ENCODE measurements at places on chromosomes 6 and 20.

DNA sequence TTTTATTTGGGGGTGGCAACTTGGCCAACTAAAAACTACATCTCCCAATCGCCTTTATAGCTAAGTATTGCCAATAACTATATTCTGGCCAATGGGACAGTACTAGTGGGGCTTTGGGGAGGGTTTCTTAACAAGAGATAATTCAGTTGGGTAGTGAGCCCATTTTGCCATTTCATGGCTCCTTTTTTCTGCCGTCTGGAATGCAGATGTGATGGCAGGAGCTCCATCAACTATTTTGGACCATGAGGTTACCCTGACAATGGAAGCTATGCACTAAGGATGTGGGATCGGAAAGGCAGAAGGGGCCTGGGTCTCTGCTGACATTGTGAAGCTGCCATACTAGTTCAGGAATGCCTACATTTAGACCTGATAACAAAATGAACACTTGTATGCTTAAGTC, 67.0 kb upstream of the FOXC1 start:
- DNase-seq: no peak

DNA sequence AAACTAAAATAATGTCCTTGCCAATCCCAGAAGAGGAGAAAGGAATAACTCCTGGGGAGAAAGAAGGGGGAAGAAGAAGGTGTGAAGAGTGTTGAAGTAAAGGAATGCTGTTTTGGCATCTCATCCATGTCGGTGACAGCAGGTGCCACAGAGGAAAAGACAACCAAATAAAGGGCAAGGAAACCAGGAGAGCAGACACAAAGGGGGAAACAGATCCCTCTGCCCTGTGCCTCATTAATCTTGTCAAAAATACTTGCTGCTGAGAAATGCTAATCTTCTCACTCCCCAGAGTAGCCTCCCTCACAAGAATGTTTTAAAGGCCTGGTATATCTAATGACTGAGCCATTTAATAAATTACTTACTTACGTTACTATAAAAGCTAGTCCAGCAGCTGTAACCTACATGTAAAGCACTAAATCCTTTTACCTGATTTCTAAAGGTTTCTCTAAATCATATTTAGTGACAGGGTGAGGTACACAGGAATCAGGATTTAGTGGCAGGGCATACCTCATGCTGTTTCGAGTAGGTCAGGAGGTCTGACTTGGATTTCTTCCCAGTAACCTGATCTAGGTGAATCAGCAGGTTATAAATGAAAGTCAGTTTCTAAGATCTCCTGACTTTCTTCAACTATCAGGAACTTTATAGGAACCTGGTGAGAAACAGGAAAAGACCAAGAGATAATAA, 377.1 kb downstream of the CENPW start:
- no peak for DNase-seq

DNA sequence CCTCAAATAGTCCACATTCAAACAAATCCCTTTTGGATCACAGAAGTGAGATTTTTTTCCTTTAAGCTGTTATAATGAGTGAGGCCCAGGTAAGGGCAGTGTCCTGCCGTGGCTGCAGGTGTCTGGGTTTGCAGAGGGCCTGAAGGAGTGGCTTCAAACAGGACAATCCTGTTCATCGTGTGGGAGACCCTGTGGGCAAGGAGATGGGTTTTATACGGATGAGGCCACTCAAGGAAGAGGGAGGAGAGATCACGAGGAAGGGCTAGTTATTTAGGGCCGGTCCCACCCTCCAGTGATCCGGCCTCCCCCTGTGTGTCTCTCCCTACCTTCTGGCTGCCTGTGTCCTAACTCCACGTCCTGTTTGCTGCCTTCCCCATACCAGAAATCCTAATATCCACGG, 33.8 kb downstream of the PPP1R14C start:
- DNase-seq: no peak

DNA sequence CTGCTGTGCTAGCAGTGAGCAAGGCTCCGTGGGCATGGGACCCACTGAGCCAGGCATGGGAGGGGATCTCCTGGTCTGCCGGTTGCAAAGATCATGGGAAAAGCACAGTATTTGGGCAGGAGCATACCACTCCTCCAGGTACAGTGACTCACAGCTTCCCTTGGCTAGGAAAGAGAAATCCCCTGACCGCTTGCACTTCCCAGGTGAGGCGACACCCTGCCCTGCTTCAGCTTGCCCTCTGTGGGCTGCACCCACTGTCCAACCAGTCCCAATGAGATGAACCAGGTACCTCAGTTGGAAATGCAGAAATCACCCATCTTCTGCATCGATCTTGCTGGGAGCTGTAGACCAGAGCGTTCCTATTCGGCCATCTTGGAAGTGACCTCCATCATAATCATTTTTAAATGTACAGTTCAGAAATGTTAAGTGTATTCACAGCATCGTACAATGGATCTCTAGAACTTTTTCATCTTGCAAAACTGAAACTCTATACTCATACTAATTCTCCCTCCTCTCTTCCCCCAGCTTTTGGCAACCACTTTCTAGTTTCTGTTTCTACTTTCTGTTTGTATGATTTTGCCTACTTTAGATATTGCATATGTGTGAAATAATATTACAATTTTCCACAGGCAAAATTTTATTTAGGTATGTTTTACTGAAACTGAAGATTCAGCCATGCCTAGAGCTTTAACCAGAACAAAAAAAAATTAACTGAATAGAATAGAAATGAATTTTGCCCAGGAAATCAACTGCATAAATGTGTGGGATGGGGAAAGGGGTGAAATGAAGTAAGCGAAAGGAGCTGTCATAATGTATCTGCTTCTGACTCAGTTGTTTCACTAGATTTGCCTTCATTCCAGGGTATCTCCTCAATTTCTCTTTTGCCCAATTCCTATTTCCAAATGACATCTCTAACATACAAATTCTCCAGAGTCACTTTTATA, 100.0 kb downstream of the RWDD2A start:
- no peak for DNase-seq

- peak; percentile 65 for DNase-seq
Measured at GRCh38 chr20:63501818-63502670, 3.2 kb upstream of the EEF1A2 start.

GRCh38 chr6:99121748-99122147, 174.0 kb upstream of the FBXL4 start:
- DNase-seq: no peak

GRCh38 chr6:3533981-3534380, 77.1 kb upstream of the SLC22A23 start:
- no peak for DNase-seq

GRCh38 chr20:30486103-30486478, 771.4 kb upstream of the DEFB115 start:
- no peak for DNase-seq

GRCh38 chr6:121984956-121985355, 414.5 kb upstream of the HSF2 start:
- no peak for DNase-seq

DNA sequence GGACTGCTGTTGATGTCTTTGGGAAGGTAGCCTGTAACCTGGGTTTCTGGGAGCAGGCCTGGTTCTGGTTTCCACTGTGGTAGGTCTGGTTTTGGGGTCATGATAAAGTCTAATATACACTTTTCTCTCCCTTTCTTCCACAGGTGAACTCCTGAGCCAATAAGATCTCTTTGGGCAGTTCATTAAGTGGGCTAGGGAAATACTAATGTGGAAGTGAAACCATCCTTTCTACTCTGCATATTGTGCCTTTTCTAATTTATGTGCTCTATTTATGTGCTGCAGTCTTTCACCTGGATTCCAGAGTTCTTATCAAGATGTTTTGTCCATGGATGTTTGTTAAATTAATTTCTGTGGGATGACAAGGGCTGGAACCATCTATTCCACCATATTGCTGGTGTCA, 165.7 kb upstream of the PTPRK start:
- DNase-seq: no peak

GRCh38 chr6:43150051-43150751, 20.9 kb upstream of the SRF start:
- DNase-seq: no peak

DNA sequence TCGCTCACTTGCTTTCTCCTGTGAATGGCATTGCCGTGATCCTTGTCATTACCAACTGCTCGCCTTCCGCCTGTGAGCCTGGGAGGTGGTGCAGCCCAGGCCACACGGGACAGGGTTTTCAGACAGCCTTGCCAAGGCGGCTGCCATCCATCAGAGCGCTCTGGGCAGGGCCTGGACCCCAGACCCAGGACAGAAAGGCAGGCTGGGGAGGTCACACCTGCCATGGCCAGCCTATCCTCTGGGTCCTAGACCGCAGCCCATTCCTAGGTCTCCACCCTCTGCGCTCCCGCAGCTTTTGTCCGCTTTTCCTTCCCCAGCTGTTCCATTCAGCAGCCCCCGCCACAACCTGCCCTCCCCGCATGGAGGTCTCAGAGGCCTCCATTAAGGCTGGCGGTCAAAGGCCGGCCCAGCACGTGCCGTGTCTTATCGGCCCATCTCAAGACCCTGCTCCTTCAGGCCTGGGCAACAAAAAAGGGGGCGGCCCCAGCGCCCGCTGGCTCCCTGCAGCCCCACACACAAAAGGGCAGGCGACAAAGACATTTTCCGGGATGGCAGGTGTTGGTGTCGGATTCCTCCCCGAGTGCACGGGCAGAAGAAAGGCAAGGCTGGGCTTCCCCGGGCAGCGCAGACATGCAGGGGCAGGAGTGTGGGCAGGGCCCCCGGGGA, 28.1 kb downstream of the INSM1 start:
- DNase-seq: peak; percentile 99

DNA sequence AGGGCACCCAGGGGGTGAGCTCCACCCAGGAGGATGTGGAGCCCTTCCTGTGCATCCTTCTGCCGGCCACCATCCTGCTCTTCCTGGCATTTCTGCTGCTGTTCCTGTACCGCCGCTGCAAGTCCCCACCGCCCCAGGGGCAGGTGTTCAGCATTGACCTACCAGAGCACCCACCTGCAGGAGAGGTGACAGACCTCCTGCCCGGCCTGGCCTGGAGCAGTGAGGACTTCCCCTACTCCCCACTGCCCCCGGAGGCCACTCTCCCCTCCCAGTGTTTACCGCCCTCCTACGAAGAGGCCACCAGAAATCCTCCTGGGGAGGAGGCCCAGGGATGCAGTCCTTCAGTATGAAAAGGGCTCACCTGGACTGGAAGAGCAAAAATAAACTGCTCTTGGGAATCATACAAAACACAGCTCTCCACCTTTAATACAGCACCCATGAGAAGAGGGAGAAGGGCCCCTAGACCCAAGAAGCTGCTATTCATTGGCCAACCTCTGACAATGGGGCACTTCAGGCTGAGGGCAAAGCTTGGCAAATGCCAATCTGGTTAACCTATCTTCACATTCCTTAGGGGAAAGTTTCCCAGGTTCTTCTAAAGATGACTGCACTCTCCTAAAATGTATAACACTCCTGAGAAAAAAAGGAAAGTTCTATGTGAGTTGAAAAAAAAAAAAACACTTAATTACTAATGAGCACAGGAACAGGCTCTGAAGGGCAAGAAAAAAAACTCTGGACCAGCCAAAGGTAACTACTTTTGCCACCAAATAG, 5.0 kb downstream of the SMIM28 start:
- no peak for DNase-seq

DNA sequence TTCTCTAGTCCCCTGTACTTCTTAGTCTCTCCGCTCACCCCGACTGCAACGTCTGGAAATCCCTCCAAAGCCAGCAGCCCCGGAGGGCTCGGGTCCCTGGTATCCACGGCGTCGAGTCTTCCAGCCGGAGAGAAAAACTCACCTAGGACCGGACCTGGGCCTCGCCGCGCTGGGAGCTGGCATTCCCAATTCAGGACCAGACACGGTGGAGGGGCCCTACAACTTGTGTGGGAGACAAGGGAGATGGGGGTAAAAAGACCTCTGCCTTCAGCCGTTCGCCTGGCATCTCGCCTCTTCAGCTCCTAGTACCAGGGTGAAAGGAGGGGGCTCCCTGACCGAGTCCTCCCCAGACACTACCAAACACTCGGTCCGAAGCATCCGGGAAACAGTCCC, 64.3 kb downstream of the GPX5 start:
- DNase-seq: no peak

DNA sequence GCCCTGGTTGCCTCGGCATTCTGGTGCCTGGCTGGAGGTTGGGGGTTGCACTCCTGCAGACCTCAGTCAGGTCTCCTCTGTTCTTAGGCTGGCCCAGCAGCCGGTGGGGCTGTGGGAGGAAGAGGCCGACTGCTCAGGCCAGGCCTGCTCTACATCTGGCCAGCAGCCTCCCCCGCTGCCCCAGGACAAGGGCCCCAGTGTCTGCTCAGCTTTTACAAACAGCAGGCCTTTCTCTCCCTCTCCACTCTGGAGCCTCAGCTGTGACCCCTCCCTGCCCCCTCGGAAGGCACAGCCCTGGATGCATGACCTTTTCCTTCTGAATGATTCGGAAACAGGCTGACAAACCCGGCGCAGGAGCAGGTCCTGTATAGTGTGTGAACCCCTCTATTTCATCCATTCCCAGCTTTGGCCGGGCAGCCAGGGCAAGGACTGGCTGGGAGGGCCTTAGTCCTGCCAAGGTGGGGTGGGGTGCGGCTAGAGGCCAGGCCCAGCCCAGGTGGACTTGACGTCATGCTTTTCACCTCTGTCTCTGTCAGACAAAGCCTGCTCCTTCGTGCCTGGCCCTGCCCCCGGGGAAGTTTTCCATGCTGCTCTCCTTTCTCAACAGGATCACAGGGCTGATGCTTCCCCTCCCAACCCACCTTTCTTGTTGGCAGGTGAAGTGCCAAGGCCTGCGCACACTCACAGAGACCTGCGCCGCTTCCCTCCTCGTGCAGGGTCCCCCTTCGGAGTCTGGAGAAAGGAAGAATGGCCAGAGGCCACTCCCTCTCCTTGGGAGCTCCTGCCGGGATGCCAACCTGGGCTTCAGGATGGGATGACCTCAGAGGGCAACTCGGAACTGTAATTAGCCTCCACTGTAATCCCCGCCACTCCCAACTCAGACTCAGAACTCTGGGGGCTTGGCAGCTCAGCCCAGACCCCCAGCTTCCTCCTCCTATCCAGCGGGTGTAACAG, 10.1 kb upstream of the ITPR3 start:
- DNase-seq: no peak

GRCh38 chr6:149335924-149336608, 18.6 kb downstream of the TAB2 start:
- DNase-seq: no peak

- no peak for DNase-seq
Measured at GRCh38 chr6:27260836-27261375, 13.4 kb downstream of the PRSS16 start.

- DNase-seq: peak; percentile 77
Measured at GRCh38 chr6:39361657-39362486, 39.4 kb upstream of the KCNK16 start.
